Calu3 (cell line): ENCODE measurements at places on chromosomes 2 and 18. TPM values are rescaled to one million over a fixed set of nuclear protein-coding genes. Genes with fewer than 3 reads are reported as not detected.

- H3K36me3 ChIP-seq: no peaks in the 10 kb centered on the region
- H3K4me1 ChIP-seq: no peaks in the 10 kb centered on the region
- H3K27me3 ChIP-seq: no peaks in the 10 kb centered on the region
- H3K4me3 ChIP-seq: no peak overlapping the region
- DNase-seq: no peak
Observed at GRCh38 chr2:4269885-4270284, 566.5 kb downstream of the DCDC2C start.

- no peak overlapping the region for H3K27ac ChIP-seq
- peaks cover 8% of the 10 kb centered on the region for H3K4me1 ChIP-seq
Observed at GRCh38 chr2:57516698-57517340, 529.8 kb upstream of the VRK2 start.

DNA sequence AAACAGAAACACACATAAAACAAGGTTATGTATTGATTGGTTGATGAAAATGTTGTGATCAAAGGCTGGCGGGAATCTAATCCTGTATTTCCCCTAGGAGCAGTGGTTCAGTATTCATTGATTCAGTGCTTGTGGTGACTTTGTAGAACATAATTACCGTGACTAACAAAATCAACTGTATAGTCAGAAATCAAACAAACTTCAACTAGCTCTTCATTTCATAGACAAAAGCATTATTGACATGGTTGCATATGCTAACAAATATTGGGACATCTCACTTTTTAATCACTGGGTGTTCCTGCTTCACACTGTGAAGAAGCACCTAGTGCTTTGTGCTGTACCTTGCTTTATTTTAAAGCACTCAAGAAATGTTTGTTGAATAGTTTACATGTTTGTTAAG lies 41.4 kb downstream of the USP14 start:
- no peaks in the 10 kb centered on the region for H3K27me3 ChIP-seq
- no peak overlapping the region for H3K27ac ChIP-seq
- peaks cover 13% of the 10 kb centered on the region for H3K36me3 ChIP-seq
- H3K4me1 ChIP-seq: no peaks in the 10 kb centered on the region

- H3K27ac ChIP-seq: no peak overlapping the region
- no peak overlapping the region for H3K4me3 ChIP-seq
- H3K4me1 ChIP-seq: peaks cover 20% of the 10 kb centered on the region
Observed at GRCh38 chr2:70341477-70341765, 39.6 kb upstream of the FAM136A start.

- peaks cover 44% of the 10 kb centered on the region for H3K36me3 ChIP-seq
- H3K4me1 ChIP-seq: peaks cover 36% of the 10 kb centered on the region
- peak overlapping the region; percentile 76 for H3K4me3 ChIP-seq
- H3K27ac ChIP-seq: peak overlapping the region; percentile 28
Observed at GRCh38 chr2:219059375-219059724, 1.4 kb downstream of the IHH start.

- H3K36me3 ChIP-seq: peaks cover 4% of the 10 kb centered on the region
- H3K4me3 ChIP-seq: no peak overlapping the region
- H3K27me3 ChIP-seq: peaks cover 14% of the 10 kb centered on the region
- DNase-seq: no peak
- no peak overlapping the region for H3K27ac ChIP-seq
Observed at GRCh38 chr18:47964053-47964452, 33.6 kb upstream of the SMAD2 start.

GRCh38 chr2:157427922-157428303 lies 16.0 kb downstream of the CYTIP start:
- H3K27ac ChIP-seq: no peak overlapping the region
- H3K4me1 ChIP-seq: no peaks in the 10 kb centered on the region
- H3K4me3 ChIP-seq: no peak overlapping the region
- no peaks in the 10 kb centered on the region for H3K36me3 ChIP-seq

DNA sequence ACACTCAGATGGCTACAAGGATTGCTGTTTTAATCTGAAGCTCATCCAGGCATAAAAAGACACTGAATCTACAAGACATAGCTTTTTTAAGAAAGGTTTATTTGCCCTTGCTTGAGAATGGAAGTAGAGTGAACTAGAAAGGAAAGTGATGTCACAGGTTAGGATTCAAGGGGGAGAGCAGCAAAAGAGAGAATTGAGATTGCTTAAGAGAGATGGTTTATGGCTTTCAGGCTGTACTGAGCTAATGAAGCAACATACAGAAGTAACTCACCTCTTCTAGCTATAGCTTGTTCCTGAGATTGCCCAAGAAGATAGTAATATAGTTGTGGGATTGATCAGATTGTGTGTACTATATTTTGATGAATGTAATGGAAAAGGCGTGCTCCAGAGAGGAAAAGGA lies 26.1 kb upstream of the ACVR2A start:
- H3K4me1 ChIP-seq: no peaks in the 10 kb centered on the region
- H3K36me3 ChIP-seq: no peaks in the 10 kb centered on the region
- peaks cover 13% of the 10 kb centered on the region for H3K27me3 ChIP-seq

DNA sequence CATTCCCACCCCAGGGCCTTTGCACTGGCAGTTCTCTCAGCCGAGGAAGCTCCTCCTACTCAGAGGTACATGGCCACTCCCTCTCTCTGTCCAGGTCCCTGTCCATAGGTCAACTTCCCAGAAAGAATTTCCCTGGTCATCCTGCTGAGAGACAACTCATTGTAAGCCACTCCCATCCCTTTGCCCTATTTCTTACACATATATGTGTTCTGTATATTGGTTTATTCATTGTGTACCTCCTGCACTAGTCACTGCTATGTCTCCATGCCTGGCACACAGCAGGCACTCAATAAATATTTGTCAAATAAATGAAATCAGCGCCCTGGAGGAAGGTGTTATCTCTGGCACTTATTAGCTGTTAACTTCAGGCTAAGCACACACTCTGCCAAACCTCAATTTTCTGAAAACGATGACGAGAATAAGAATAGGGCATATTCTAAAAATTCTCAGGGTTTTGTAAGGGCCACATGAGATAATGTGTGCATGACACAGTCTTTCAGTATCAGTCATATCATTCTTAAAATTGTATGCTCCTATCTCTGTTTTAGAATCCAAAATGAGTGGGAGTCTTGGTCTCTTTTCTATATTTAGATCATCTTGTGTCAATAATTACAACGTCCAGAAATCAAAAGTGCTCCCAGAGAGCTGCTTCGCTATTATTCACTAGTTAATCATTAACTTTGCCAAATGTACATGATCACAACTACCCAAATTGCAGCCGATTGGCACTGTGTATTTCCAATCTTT lies 198.0 kb downstream of the ALK start:
- no peak overlapping the region for H3K27ac ChIP-seq
- H3K36me3 ChIP-seq: no peaks in the 10 kb centered on the region
- peaks cover 19% of the 10 kb centered on the region for H3K4me1 ChIP-seq
- peaks cover 35% of the 10 kb centered on the region for H3K27me3 ChIP-seq
- peak; percentile 6 for DNase-seq

The C2orf66 gene
- 0.35 and 0.37 TPM in 2 replicates for total RNA-seq

The IKZF2 gene
- 26.0 and 26.1 TPM in 2 replicates for total RNA-seq
